ENCODE measurements at places on chromosomes 16 and 17. TPM values are rescaled to one million over a fixed set of nuclear protein-coding genes. Genes with fewer than 3 reads are reported as not detected.

- peaks cover 18% of the 10 kb centered on the region for H3K27me3 ChIP-seq
- no peak for DNase-seq
- H3K27ac ChIP-seq = no peak overlapping the region
- no peak overlapping the region for H3K4me3 ChIP-seq
These were observed 3.6 kb upstream of the KDM8 start for GRCh38 chr16:27199736-27200135.

DNA sequence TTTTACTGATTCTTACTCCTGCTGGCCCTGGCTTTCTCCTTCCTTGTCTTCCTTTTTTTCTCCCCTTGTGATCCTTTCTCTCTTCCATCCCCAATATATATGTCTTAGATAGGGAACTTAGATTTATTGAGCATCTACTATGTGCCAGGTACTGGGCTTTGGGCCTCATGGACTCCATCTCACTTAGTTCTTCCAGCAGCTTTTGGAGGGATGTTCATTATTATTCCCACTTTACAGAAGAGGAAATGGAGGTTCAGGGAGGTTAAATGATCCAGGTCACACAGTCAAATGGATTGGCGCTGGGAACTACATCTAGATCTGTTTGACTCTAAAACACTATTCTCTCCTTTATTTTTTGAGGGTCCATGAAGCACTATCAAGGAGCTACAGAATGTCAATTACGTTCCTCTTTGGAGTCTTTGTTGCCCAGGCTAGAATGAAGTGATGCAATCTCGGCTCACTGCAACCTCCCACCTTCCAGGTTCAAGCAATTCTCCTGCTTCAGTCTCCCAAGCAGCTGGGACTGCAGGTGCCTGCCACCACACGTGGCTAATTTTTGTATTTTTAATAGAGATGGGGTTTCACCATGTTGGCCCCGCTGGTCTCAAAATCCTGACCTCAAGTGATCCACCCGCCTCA, 19.0 kb upstream of the PRKCA start:
- no peak overlapping the region for H3K4me3 ChIP-seq
- no peak for DNase-seq
- H3K27ac ChIP-seq = no peak overlapping the region
- H3K4me1 ChIP-seq = peaks cover 2% of the 10 kb centered on the region
- H3K36me3 ChIP-seq = no peaks in the 10 kb centered on the region
- H3K27me3 ChIP-seq = no peaks in the 10 kb centered on the region

ZNF598 gene
- total RNA-seq = 4.4 TPM

CUEDC1 gene
- 4.2 TPM for total RNA-seq

NPIPB13 gene
- total RNA-seq = 0.54 TPM

GRCh38 chr17:48791128-48792032, 25.6 kb downstream of the TTLL6 start:
- H3K4me3 ChIP-seq = no peak overlapping the region
- H3K4me1 ChIP-seq = peaks cover 14% of the 10 kb centered on the region
- peak; percentile 79 for DNase-seq
- H3K36me3 ChIP-seq = no peaks in the 10 kb centered on the region

GRCh38 chr17:52297230-52298010, 138.9 kb upstream of the CA10 start:
- DNase-seq = no peak
- H3K27ac ChIP-seq = no peak overlapping the region
- no peaks in the 10 kb centered on the region for H3K36me3 ChIP-seq
